ENCODE measurements at places on chromosomes 2 and 18. TPM values are rescaled to one million over a fixed set of nuclear protein-coding genes. Genes with fewer than 3 reads are reported as not detected.

DNA sequence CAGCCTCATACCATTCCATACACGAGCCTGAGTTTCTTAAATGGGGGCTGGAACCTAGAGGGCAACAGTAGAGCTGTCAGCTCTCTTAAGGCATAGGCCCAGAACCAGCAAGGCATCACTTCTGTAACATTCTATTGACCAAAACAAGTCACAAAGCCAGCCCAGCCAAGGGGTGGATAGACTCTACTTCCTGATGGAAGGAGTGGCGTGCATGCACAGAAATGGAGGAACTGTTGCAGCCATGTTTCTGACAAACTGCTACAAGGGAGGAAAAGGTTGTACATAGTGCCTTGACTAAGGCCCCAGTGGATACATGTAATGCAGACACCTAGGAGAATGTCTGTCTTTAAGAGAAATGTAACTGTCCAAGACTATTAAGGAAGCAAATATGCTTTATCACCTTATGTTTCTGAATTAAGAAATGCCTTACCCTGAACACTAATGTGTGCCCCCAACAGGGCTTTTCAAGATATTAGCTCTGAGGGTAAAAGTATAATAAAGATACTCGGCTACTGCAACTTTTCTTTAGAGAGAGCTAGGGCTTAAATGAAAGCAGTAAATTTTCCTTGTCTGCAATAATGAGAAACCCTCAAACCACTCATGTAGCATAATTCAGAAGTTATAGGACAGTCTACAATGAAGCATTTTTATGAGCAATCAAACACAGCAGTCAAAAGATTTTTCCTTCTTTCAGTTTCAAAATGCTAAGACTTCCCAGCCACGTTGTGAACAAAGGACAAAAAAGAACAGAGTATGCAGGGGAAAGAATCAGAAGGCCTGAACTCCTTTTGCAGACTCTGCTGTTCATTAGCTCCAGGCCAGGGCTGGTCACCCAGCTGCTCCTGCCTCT is 35.1 kb upstream of the CDC42EP3 start:
- DNase-seq = no peak

- no peak for DNase-seq
Observed at GRCh38 chr18:47680488-47680887, 250.0 kb downstream of the SMAD2 start.

DNA sequence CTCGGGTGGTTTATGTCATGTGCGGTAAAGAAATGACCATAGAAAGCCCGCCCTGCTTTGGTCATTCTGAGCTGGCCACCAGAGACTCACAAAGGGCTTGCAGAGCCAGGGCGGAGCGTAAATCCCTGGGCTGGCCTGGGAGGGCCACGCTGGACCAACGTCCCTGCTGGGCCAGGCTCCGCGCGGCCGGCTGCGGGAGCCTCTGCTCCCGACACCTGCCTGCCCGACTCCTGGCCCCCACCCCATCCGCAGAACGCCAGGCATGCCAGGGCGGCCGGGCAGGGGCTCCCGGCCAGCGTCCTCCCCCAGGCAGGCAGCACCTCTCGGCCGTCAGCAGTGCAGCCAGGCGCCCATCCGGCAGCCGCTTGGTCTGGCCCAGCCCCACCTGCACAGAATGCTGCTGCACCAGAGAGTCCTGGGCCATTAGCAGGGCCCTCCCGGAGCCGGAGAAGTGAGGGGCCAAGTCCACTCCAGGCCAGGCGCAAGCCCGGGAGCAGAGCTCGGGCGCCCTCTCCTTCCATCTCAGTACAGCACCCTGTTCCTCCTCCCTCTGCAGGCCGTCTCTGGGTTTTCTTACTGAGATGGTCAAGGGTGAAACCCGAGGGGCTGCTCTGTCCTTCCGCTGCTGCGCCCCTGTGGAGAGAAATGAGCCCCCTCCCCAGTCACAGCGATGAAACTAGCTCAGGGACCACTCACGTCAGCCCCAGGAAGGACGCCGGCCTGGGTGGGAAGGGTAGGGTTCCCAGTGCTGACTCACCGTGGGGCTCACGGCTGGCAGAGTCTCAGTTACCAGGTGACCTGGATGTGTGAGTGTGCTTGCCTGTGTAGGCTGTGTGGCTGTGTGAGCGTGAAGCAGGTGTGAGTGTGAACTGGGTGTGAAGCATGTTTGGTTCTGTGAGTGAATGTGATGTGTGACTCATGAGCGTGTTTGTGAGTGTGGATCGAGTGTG is 83.3 kb downstream of the PTGR3 start:
- no peak for DNase-seq

ALPG gene
- polyA plus RNA-seq = not detected

MERTK gene
- polyA plus RNA-seq = 5.3 TPM

All from muscle of back (tissue), 13 donors.